ENCODE measurements at places on chromosomes 4 and X. TPM values are rescaled to one million over a fixed set of nuclear protein-coding genes. Genes with fewer than 3 reads are reported as not detected.

Gene TMEM31
- total RNA-seq: not detected

Gene SNX12
- total RNA-seq: 43.8 TPM

Gene UNC5C
- 0.21 TPM for total RNA-seq

Gene PCDH7
- not detected for total RNA-seq

Gene STARD8
- total RNA-seq: 1.1 TPM

Gene SH3TC1
- total RNA-seq: 15.2 TPM

Gene AREG
- total RNA-seq: 4.8 TPM

Gene NPNT
- total RNA-seq: not detected

Gene INTU
- total RNA-seq: 0.12 TPM

Gene TCEAL2
- total RNA-seq: not detected

Gene ZNF275
- 15.7 TPM for total RNA-seq
